ENCODE measurements at places on chromosomes 7 and 10.

DNA sequence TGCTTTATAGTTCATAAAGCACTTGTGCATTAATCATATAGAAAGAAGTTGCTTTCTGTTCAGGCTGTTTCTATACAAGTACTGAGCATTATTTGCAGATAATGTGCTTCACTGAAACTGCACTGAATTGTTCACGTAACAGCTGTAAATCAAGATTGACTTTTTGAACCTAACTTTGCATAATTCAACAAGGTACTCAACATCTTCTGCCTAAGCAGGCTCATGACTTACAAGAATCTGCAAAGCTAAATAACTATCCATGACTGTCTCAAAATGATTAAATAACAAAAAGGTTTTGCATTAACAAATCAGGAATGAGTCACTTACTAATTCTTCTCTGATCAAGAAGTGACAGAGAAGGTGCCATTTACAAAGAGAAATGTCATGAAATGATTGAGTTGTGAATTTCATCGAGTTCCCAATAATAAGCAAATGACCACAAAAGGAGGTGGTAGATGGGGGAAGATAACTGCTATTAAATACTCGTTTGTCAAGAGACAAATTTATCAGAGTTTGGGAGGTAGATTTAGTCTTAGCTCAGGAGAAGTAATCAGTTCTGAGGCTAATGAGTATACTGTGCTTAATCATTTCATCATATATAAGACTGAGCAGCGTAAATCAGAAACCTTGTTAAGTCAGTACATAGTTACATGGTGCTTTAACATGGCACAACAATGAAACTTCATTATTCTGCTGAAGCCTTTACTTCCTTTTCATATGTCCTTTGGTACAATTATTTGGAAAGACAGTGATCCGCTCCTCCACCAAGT lies 161.3 kb upstream of the LRRN3 start:
- DNase-seq, result no peak

DNA sequence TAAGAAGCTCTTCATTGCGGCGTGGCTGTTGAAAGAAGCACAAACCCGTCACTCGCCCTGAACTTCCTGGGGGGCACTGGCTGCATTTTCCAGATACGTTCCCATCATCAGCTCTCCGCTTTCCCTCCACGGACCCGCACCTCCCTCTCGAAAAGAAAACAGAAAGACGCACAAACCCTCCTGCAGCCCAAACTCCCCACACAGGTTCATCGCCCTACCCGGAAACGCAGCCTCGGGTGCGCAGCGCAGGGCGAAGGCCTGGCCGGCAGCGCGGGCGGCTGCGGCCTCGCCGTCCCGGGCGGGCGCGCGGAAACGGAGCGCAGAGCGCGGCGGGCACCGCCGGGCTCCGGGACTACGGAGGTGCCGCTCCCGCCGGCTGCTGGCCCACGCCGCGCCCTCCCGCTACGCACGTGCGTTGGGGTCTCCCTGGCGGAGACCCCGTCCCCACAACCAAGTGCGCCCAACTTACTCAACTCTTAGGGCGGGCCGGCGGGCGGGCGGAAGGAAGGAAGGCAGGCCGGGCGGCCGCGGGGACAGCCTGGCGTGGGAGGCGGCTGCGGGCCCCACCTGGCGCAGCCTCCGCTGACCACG lies 822 bp downstream of the ZNF800 start:
- peak; percentile 54 for DNase-seq

DNA sequence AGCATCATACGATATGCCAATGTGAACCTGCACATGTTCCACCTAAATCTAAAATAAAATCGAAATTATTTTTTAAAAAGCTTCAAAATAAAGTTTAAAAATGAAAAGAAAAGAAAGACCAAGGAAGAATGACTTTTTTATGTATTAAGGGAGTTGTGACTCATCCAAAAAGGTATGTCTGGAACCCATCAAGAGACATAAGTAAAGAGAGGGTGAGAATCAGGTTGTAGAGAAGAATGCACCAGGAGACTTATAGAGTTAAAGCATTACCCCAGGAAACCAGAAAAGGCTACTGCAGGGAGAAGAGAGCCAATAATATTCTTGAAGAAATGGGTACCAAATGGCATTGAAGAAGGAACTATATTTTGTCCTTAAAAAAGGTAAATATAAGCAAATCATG lies 69.8 kb downstream of the CTTNBP2 start:
- DNase-seq, result no peak

DNA sequence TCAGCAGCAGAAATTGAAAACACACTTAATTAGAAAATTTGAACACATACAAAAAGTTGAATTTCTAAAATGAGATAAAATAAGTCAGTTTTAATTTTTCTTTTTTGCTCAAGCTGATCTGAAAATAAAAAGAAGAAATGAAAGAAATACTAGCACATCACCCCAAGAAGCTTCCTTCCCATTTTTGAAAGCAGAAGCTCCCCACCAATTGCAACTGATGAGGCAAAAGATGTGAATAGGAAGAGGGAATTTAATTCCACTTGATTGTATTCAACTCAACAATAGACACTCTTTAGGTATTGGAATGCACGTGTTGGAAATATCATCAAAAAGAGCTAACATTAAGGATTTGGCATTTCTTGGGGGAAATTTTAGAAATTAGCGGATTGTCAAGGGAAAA lies 175.8 kb downstream of the TRIL start:
- no peak for DNase-seq

DNA sequence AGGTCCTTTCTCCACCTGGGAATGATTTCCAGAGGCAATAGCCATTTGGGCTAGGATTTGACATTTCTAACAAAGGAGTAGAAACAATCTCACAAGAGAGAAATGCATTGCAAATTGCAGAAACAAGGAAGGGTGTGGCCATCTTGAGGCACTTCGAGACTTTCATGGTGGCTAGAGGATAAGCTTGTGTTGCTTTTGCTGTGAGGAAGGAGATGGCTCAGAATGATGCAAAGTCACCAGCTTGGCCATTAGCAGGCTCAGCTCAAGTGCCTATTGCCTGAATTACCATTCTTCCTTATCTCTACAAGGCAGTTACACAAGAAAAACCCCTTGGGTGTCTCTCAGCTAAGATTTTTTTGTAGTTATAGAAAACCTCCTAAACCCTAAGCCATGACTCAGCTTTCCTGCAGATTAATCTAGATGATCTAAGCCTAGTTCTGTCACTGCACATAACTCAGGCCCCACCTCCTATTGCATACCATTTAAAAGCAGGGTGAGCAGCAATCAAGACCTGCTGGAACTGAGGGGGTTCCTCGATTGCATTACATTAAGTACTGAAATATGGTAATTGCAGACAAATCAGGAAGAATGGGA lies 683.1 kb downstream of the NRG3 start:
- no peak for DNase-seq
